CD4-positive, alpha-beta T cell (primary cell): ENCODE measurements at places on chromosomes 2 and 18. TPM values are rescaled to one million over a fixed set of nuclear protein-coding genes. Genes with fewer than 3 reads are reported as not detected.

- no peak overlapping the region for H3K27ac ChIP-seq
- no peak overlapping the region for H3K4me3 ChIP-seq
- H3K27me3 ChIP-seq, result no peaks in the 10 kb centered on the region
- no peaks in the 10 kb centered on the region for H3K4me1 ChIP-seq
- no peak for DNase-seq
These were observed 68.3 kb downstream of the SPRED2 start for GRCh38 chr2:65363879-65364666.

ECEL1 gene
- not detected for total RNA-seq

DNA sequence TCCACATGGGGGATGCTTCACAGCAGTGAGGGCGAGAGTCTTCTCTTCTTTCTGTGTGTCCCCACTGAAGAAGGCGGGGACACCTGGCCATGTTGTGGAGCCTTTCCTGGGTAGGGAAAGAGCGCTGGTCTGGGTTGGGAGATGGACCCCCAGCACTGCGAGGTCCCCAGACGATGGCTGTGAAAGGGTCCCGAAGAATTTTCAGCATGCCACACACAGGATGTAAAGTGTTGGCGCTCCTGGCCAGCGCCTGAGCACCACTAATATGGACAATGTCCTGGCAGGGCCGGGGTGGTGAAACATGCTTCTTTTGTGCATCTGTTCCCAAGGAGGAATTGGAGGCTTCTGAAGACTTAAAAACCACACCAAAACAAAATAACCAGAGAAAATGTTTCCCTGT, 77.2 kb downstream of the GLI2 start:
- no peaks in the 10 kb centered on the region for H3K36me3 ChIP-seq
- H3K4me3 ChIP-seq, result no peak overlapping the region
- no peaks in the 10 kb centered on the region for H3K27me3 ChIP-seq
- no peak overlapping the region for H3K27ac ChIP-seq

DNA sequence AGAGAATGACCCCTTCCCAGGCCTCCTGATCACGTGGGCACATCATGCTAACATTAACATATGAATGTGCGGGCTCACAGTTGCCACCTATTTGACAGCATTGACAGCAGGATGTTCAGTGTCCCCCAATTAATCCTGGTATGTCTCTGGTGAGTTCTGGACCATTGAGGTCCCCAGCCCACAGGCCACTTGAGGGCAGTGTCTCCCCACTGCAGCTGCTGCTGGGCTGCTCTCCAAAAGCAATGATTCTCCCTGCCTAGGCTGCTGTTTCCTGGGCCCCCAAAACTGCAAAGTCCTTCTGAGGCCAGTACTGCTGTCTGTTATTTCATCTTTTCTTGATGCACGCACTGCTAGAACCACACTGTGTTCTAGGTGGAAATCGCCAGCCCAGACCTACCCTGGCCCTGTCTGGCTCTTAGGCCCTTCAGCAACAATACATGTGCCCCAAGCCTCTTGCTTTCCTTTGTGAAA, 52.7 kb upstream of the MAPK4 start:
- no peaks in the 10 kb centered on the region for H3K4me1 ChIP-seq
- DNase-seq, result no peak
- no peaks in the 10 kb centered on the region for H3K36me3 ChIP-seq

- no peak overlapping the region for H3K4me3 ChIP-seq
- no peaks in the 10 kb centered on the region for H3K27me3 ChIP-seq
- H3K27ac ChIP-seq, result no peak overlapping the region
- DNase-seq, result no peak
- H3K4me1 ChIP-seq, result no peaks in the 10 kb centered on the region
- H3K36me3 ChIP-seq, result no peaks in the 10 kb centered on the region
These were observed 61.0 kb downstream of the ERBB4 start for GRCh38 chr2:212477571-212477970.

DNA sequence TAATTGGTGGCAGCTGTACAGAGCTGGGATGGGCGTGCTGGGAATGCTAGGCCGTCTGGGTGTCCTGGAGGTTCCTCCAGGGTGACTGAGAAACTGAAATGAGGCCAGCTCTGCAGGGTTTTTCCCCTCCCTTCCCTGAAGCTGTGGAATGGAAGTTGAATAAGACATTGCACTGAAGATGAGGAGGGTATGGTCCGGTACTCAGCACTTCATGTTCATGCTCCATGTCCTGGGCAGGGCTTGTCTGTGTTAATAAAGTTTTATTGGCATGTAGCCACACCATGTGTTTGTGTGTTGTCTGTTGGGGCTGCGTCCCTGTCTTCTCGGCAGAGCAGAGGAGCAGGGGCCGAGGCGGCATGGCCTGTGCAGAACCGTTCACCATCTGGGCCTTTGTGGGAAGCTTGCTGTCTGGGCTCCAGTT, 154.0 kb downstream of the LDLRAD4 start:
- no peaks in the 10 kb centered on the region for H3K36me3 ChIP-seq
- peaks cover 70% of the 10 kb centered on the region for H3K4me1 ChIP-seq
- no peak overlapping the region for H3K4me3 ChIP-seq

- H3K4me1 ChIP-seq, result no peaks in the 10 kb centered on the region
- no peaks in the 10 kb centered on the region for H3K36me3 ChIP-seq
- no peak for DNase-seq
- peaks cover 13% of the 10 kb centered on the region for H3K27me3 ChIP-seq
- no peak overlapping the region for H3K4me3 ChIP-seq
- no peak overlapping the region for H3K27ac ChIP-seq
These were observed 15.0 kb upstream of the KCNG2 start for GRCh38 chr18:79782566-79783308.

DNA sequence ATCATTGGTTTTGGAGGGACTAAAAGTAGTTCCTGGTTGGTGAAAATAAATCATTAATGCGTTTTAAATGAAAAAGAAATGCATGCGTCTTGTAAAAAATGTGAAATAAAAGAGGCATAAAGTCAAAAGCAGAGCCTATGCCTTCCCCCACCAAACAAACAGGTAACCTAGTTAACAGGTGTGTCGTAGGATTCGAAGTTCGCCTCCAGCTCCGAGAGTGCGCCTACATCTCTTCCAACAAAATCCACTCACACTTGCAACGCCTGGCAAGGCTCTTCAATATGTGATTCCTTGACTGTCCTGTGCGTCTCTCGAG, 677 bp upstream of the SMAD4 start:
- H3K27ac ChIP-seq, result peak overlapping the region; percentile 79
- H3K27me3 ChIP-seq, result no peaks in the 10 kb centered on the region
- no peak for DNase-seq
- H3K4me1 ChIP-seq, result peaks cover 29% of the 10 kb centered on the region
- peaks cover 9% of the 10 kb centered on the region for H3K36me3 ChIP-seq
- peak overlapping the region; percentile 77 for H3K4me3 ChIP-seq

DNA sequence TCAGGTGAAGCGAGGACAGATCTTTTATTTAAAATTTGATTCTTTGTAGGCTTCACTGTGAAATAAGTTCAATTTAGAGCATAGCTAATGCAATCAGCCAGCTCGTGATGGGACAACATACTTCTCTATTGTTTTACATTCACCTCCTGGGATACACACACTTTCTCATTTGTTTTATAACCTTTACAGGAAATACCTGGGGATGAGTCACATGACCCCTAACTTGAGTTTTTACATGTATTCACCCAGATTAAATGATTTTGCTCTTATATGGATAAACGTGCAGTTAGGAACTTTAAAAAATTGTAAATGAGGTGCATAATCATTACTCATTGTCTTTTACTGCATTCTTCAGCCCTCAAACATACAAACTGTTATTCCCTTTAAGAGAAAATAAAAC, 152.1 kb downstream of the NEDD4L start:
- peaks cover 12% of the 10 kb centered on the region for H3K4me1 ChIP-seq
- peaks cover 3% of the 10 kb centered on the region for H3K27me3 ChIP-seq
- no peak for DNase-seq
- H3K27ac ChIP-seq, result no peak overlapping the region

ANXA4 gene
- 5.3 TPM for total RNA-seq

PSMA8 gene
- 0.27 TPM for total RNA-seq

- H3K36me3 ChIP-seq, result peaks cover 6% of the 10 kb centered on the region
- peak; percentile 52 for DNase-seq
- no peaks in the 10 kb centered on the region for H3K27me3 ChIP-seq
- peak overlapping the region; percentile 79 for H3K4me3 ChIP-seq
- H3K27ac ChIP-seq, result peak overlapping the region; percentile 82
These were observed 1.4 kb downstream of the PSME4 start for GRCh38 chr2:53969285-53969967.

DSG2 gene
- total RNA-seq, result 0.11 TPM

DNA sequence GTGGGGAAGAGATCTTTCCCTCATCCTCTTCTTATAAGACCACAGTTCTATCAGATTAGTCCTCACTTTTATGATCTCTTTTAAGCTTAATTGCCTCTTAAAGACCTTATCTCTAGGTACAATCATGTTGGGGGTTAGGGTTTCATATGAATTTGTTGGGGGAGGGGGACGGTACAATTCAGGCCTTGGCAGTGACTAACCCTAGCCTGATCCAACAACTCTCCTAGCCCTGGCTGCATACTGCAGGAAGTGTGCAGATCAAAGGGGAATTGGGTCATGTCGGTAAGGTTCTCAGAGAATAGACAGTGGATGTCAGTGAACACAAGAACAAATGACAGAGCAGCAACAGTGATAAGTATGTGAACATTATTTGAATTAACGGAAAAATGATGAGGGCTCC, 16.4 kb downstream of the CAPN13 start:
- H3K27ac ChIP-seq, result no peak overlapping the region
- H3K27me3 ChIP-seq, result no peaks in the 10 kb centered on the region
- no peaks in the 10 kb centered on the region for H3K36me3 ChIP-seq
- H3K4me1 ChIP-seq, result no peaks in the 10 kb centered on the region

DNA sequence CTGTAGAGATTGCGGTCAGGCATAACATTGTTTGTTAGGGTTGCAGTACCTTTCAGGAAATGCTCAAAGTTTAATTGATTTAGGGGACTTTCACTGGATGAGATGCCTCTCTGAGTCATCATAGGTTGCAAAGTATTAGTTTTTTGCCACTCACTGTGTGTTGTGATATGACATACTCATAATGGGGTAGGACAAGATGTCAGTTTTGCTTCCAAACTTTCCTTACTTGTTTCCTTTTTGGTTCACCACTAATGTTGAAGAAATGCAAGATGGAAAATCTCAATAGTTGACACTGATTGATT, 35.0 kb upstream of the PTH2R start:
- no peak for DNase-seq
- no peaks in the 10 kb centered on the region for H3K27me3 ChIP-seq
- no peak overlapping the region for H3K27ac ChIP-seq
- no peak overlapping the region for H3K4me3 ChIP-seq

NEMP2 gene
- total RNA-seq, result 12.2 TPM

- peaks cover 9% of the 10 kb centered on the region for H3K4me1 ChIP-seq
- DNase-seq, result peak; percentile 11
- no peak overlapping the region for H3K4me3 ChIP-seq
- H3K27ac ChIP-seq, result no peak overlapping the region
These were observed 36.4 kb upstream of the IL1R1 start for GRCh38 chr2:102106133-102106556.

GRCh38 chr2:105537920-105538319, 139.1 kb upstream of the FHL2 start:
- H3K4me1 ChIP-seq, result no peaks in the 10 kb centered on the region
- H3K27ac ChIP-seq, result no peak overlapping the region
- no peak overlapping the region for H3K4me3 ChIP-seq

DNA sequence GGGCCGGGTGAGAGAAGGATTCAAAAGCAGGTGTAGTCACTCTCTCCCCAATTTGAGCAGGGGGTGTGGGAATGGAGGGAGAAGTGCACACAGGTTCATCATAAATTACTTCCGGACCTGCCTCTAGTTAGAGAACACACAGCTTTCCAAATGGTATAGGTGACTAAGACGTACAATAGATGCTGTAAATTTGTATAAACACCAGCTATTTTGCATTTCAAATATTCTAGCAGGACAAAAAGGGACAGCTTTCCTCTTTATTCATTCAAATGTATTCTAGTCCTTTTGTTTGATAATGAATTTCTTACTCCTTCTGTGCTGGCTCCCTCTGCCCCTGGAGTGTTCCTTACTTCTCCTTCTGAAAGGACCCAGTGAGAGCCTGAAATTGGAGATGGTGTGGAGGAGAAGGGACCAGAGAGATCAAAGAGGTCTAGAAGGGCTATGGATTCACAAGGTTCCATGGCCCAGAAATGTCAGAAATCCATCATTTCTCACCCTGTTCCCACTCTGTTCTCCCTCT, 53.2 kb upstream of the SH3BP4 start:
- H3K36me3 ChIP-seq, result no peaks in the 10 kb centered on the region
- no peak overlapping the region for H3K4me3 ChIP-seq
- H3K4me1 ChIP-seq, result no peaks in the 10 kb centered on the region
- DNase-seq, result no peak
- H3K27me3 ChIP-seq, result no peaks in the 10 kb centered on the region

VWA3B gene
- not detected for total RNA-seq

DNA sequence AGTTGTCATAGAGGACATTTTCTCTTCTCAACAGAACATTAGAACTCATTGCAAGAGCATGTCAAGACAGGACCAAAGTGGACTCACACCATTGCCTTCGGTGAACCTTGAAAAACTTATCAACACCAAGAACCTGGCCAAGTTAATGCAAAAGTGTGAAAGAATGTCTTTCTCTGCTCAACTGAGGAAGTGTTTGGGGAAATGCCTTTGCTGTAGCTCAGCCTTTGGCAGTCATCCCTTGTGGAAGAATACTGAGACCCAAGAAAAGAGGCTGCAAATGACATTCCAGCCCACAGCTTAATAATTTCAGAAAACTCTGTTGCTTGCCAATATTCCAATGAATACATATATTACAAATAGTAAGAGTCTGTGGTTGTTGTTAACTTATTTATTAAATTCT, 728.8 kb upstream of the PIK3C3 start:
- no peaks in the 10 kb centered on the region for H3K36me3 ChIP-seq
- no peak for DNase-seq
- H3K27me3 ChIP-seq, result no peaks in the 10 kb centered on the region
- no peaks in the 10 kb centered on the region for H3K4me1 ChIP-seq
- no peak overlapping the region for H3K27ac ChIP-seq
- H3K4me3 ChIP-seq, result no peak overlapping the region

DNA sequence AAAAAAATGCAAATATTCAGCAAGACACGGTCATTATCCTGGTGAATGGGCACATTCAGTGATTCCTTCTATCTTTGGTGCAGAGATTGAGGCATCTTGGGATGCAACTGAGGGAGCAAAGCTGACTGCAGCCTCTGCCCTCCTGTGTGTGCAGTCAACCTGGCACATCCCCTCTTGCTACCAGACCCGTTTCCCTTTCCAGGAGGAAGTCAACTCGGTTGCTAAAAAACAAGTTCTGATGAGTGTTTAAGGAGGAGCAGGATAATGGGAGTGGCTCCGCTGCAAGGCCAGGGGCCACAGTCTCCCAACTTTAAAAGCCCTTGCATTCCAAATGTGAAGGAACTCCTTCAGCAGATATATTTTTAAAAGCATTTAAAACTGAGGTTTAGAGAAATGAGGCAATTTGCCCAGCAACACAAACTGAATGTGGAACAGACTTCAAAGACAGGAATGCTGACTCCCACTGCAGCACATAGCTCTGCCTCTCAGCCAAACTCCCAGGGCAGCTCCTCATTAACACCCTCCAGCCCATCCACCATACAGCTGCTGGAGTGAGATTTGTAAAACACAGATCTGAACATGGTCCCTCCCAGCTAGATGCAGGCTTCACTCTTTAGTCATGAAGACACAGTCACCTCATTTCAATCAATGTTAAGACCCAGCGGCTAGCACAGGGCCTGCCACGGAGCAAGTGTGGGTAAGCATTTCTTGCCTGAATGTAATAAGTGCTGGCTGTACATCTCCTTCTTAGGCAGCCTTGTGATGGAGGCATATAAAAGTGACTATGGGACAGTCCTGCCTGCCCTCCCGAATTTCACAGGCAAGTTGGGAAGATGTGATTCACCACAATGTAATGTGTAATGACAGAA, 54.3 kb downstream of the VSNL1 start:
- H3K36me3 ChIP-seq, result no peaks in the 10 kb centered on the region
- DNase-seq, result no peak
- no peaks in the 10 kb centered on the region for H3K4me1 ChIP-seq
- H3K27me3 ChIP-seq, result no peaks in the 10 kb centered on the region
- no peak overlapping the region for H3K4me3 ChIP-seq
- no peak overlapping the region for H3K27ac ChIP-seq
